ENCODE measurements at places on chromosomes 2 and 18. TPM values are rescaled to one million over a fixed set of nuclear protein-coding genes. Genes with fewer than 3 reads are reported as not detected.

DNA sequence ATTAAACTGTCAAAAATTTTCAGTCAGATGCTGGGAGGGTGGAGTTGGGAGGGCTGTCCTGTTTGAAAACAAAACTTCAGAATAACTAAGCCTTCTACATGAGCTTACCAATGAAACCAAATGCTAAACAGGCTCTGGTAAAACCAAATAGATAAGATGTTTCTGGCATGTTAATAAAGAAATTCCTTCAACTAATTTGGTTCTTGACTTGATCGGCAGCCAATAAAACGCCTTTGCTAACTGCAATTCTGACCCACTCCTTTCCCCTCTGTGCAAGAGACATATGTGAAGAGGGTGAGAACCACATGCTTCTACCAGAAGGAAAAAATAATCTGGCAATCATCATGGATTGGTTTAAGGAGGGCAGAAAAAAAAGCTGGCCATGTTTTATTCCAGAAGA lies 20.9 kb downstream of the MAP4K3 start:
- DNase-seq, result no peak

- no peak for DNase-seq
Measured at GRCh38 chr18:8358033-8358765, 251.0 kb upstream of the RAB12 start.

Gene IL36RN
- not detected for polyA plus RNA-seq

Gene GULP1
- polyA plus RNA-seq, result 3.5 TPM

DNA sequence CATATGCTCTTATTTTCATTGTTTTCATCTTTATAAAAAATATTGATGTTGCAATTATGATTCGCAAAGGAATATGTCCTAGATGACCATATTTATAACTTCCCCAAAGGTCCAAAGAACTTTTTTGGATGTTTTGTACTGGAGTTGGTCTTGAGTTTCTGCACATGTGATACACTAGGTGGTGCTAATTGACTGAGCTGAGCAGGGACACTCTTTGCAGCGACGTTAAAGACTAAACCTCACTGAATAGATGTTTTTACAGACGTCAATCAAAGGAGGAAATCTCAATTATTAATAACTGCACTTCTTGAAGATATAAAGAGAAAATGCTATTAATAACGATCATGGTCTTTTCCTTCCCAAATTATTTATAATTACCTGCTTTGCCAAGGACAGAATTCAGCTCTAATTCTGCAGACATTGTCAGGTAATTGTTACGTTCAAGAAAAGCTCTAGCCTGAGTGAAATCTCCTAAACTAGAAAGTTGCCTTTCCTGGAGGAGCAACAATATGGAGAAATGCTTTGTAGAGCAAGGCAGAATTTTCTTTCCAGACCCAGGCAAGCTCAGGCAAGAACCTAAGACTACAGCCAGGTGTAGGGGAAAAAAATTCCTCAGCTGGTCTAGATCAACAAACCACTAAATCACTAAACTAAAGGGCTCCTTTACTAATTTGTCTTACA lies 119.3 kb upstream of the RBBP8 start:
- DNase-seq, result no peak

GRCh38 chr18:45554389-45554737 lies 60.9 kb upstream of the SLC14A2 start:
- peak; percentile 73 for DNase-seq

- DNase-seq, result no peak
Measured at GRCh38 chr2:227822416-227823003, 8.9 kb downstream of the CCL20 start.

Gene VIT
- 11.7 TPM for polyA plus RNA-seq

GRCh38 chr2:188997263-188997662 lies 23.1 kb downstream of the COL3A1 start:
- DNase-seq, result no peak

DNA sequence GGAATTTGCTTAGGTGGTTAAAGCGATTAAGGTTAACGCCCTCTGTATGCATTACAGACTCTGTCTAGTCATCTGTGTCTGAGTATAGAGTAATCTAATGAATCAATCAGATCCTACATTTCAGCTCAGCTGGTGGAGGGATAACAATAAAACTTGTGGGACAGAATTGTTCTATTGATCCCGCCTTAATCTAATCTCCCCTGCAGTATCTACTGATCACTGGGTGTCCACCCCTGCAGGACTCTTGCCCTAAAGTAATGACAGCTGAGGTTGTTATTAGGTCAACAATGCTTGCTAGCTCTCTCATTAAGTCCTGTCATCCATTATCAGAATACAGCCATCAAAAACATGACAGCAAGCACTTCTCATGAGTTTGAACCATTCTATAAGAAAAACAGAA lies 462.6 kb upstream of the TMEFF2 start:
- DNase-seq, result no peak

- DNase-seq, result peak; percentile 79
Measured at GRCh38 chr2:43305012-43305411, 78.6 kb upstream of the ZFP36L2 start.

DNA sequence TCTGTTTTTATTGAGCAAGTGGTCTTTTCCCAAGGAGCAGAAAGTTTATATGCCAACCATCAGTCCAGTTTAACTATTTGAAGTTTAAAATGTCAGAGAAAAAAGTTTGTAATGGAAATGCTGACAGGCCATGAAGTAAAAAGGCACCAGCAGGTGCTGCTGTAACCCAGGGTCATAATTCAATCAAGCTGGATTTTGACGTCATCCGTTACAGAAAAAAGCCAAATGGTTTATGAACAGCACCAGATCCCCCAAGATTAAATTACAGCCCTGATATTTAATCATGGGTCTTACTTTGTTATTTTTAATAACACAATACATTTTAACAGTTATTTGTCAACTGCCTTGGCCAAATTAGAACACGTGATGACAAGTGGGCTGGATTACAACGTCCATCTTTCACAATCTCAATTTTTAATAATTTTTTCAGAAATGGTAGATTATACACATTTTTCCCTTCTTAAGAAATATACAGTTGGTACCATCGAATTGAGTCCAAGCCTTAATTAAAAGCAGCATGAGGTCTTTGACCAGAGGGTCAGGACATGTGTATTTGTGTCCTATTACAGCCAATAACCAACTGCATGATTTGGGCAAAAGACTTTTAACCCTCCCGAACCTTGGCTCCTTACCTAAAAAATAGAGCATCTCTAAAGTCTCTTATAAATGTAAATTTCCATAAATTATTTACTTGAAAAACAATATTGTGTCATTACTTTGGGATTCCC lies 10.0 kb downstream of the TCF4 start:
- no peak for DNase-seq

Gene CCL20
- not detected for polyA plus RNA-seq

Gene RGPD3
- 0.11 TPM for polyA plus RNA-seq

- DNase-seq, result no peak
Measured at GRCh38 chr18:11861583-11862288, 10.5 kb downstream of the CHMP1B start.

Gene BIRC6
- 13.9 TPM for polyA plus RNA-seq

Gene STAT4
- 13.0 TPM for polyA plus RNA-seq
